ENCODE measurements at places on chromosomes 16 and 17.

DNA sequence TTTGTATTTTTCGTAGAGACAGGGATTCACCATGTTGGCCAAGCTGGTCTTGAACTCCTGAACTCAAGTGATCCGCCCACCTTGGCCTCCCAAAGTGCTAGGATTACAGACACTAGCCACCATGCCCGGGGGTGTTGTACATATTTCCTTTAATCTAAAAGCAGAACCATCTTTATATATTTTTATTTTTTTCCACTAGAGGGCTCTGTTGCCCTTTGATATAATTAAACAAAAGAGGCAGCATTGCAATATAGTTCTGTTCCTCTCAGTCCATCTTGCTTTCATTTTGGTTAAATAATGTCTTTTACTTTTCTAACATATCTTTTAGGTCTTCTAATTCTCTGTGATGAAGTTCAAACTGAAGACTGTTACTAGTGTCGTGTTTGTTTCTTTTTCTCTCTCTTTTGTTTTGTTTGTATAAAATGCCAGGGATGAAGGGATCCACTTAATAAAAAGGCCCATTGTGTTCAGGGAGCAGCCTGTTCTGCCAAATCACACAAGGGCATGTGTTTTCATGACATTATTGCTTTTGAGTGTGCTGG is 23.4 kb downstream of the WWOX start:
- no peak for DNase-seq

DNA sequence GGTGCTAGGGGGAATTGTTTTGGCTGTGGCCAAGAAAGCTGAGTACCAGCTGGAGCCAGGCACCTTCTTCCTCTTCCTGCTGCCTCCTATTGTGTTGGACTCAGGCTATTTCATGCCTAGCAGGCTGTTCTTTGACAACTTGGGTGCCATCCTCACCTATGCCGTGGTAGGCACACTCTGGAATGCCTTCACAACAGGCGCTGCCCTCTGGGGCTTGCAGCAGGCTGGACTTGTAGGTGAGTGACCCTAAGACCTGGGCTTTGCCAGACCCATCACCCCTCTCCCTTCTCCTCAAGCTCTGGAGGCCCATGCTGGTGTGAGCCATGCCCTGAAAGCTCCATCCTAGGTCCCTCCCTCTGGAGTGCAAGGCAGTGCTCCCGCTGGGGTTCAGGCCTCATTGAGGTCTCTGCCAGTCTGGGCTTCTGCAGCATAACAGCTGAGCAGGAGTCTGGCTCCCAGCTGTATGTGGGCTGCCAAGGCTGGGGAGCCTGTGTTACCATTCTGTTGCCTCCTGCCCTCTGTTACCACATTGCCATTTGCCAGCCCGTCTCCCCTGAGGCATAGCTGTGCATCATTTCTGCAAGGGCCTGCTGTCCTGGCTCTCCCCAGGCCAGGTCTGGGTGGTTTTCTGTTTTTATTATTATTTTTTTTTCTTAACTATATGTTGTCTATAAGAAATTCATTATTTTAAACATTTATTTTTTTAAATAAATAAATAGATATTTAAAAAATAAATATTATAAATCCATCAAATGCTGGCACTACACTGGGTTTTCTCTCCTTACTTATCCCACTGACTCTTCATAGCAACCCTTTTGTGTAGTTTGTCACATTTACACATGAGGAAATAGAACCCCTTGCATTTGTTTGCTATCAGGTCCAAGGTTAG is 4.1 kb downstream of the SLC9A5 start:
- DNase-seq, result no peak

DNA sequence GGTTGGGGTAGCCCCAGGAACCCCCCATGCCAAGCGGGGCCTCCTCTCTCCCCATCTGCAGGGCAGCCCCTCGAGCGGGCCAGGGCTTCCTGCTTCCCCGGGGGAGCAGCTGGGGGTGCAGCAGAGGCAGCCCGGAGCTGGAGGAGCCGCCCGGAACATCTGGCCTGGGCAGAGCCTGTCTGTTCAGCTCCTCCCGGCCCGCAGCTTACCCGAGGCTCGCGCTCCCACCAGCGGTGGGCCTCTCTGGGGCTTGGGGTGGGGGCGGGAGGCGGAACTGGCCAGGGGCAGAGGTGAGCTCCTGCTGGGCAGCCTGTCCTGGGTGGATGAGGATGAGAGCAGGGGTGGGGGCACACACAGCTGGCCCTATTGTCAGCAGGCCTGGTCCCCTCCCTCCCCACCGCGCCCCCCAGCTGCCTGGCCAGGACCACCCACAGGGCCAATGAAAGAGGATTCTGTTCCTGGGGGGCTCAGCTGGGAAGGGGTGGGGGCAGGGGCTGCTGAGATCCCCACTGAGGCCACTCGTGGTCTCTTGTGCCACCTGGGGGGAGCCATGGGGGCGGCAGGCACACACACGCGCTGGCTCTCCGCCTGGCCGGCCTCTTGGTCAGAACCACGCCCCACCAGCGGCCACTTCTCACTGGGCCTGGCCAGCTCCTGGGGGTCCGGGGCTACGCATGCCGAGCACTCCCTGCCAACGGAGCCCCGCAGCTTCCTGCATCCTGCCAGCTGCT is 34.7 kb downstream of the BAHCC1 start:
- no peak for DNase-seq

DNA sequence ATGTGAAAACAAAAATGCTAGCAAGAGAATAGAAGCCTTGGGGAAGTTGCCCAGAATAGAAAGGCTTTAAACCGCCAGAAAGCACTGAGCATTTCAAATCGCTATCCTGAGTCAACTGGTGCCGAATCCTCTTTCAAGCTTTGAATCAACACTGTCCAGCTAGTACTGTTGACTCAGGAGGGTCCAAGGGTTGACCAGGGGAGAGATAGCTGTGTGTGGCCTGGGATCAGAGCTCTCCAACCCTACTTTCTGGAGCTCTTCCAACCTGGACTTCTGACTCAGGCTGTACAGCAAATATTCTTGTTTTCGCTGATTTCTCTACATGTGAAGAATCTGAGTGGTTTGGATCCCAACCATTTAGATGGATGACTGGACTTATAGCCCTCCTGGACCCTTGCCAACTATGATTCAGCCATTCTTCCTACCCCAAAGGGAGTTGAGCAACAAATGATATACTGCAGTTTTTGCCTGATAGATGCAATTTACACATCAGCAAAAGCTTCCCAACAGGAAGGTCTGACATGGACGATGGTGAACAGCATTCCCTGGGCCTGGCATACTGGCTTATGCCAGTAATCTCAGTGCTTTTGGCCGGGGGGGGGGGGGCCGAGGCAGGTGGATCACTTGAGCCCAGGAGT is 154.0 kb upstream of the SDK2 start:
- DNase-seq, result no peak

- no peak for DNase-seq
Measured at GRCh38 chr17:39812466-39812865, 51.6 kb downstream of the IKZF3 start.

DNA sequence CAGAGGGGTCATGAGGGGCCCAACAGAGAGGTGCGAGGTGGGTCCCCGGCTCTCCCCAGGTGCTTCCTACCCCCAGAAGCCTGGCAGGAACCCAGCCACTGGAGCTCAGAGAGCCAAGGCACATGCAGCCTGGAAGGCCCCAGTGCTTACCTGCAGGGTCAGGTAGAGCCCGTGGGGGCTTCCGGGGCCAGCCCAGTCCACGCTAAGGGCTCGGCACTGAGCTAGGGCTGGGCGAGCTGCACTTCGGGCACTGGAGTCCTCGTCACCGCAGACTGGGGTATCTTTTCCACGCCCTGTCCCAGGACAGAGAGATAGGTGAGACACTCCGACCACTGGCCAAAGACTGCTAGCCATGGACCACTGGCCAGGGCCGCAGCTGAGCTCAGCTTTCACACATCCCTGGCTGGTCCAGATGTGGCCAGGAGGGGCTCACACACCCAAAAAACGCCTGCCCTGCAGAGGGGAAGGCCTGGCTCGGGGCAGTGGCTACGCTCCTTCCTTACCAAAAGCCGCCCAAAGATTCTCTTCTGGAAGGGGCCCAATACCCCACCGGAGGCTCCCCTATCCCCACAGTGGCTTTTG is 7.4 kb downstream of the KIFC3 start:
- DNase-seq, result no peak

GRCh38 chr17:40264458-40265185 is 23.1 kb upstream of the CDC6 start:
- DNase-seq, result no peak

- DNase-seq, result no peak
Measured at GRCh38 chr16:17241264-17241835, 229.4 kb downstream of the XYLT1 start.

DNA sequence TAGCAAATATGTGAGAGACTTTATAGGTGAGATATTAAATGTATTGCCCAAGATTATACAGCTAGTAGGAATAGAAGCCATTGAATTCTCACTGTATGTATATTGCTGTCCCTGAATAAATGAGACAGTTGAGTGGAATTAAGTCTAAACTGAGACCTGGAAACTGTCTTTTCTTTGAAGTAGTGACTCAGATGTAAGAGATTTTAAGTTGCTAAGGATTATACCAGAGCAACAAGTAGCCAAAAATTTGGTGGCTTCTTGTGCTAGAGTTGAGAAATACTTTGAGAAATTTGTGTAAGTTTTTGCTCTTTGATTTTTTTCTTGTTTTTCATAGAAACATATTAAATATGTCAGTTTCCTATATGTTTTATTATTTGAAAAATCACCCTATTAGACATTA is 58.7 kb downstream of the TANC2 start:
- DNase-seq, result no peak

- no peak for DNase-seq
Measured at GRCh38 chr17:1957037-1957436, 68.1 kb downstream of the RTN4RL1 start.

DNA sequence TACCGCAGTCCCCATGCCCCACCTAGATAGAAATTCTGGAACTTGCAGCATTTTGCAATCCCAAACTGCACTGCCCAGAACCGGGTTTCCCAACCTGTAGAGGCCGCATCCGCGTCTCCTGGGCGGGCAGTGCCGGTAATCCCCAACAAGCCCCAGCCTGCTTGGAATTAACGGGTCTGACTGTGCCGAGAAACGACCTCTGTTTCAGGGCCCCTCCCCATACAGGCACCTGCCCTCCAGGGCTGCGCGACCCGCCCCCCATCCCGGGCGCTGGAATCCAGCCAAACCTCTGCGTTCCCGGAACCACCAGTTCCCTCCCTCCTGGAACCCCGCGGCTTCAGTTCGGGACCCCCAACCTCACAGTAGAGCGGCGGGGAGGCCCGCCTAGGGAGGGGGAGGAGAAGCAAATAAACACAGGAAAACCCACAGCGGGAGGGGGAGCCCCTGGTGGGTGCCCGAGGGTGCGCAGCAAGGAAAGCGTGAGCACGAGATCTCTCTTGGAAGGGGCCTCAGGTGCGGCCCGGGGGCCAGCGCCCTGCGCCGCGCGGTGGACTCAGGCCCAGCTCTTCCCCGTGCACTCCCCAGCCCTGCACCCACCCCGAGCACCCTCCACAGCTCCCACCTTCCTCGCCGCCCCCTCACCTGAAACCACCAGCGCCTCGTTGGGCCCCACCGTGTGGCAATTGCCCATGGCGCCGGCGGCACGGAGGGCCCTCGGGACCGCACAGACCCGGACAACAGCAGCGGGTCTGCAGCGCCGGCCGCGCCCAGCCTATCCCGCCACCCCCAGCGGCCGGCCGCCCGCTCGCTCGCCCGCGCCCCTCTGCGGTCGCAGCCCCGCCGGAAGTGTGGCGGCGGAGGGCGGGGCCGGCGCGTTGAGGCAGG is at the start of gene FLOT2:
Gene FLOT2 (minus strand): TSS at position 850 of the 885 bp plus-strand sequence. CDS start 159 bp downstream, at position 691.
- DNase-seq, result peak; percentile 72

DNA sequence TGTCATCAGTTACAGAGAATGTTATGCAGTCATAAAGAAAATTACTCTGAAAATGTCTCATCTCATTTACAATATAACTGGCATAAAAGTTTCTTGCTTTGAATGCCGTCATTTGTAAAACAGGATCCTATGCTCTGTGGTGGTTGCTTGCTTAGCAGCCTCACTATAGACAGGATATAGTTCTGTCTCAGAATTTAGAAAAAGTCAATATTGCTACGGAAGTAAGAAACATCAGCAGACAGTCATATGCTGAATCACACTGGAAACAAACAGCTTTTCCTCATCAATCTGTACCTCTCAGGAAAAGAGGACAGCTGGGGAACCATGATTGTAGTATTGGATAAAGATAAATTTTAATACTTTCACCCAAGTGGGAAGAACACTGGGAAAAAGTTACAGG is 105.5 kb downstream of the MYO1D start:
- no peak for DNase-seq

GRCh38 chr16:30350134-30350871 is 4.8 kb downstream of the CD2BP2 start:
- no peak for DNase-seq

GRCh38 chr16:4494746-4495490 is 18.7 kb downstream of the HMOX2 start:
- no peak for DNase-seq

GRCh38 chr16:87964049-87964659 is 12.9 kb downstream of the BANP start:
- no peak for DNase-seq

DNA sequence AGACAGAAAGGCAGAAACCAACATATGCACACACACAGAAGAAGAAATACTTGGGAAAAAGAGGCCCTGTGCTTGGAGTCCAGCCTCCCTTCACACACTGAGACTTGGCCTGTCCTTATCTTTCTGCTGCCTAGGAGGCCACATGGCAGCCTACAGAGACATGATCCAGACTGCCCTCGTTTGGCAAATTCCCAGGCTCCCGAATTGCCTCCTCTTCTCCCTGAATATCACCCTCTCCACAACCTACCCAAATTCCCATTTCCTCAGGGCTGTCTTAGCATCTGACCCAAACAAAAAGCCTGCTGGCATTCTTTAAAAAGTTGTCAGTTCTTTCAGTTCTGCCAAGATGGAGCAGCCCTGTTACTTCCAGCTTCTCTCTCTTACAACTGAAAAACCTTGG is 59.8 kb downstream of the DNAH17 start:
- no peak for DNase-seq

DNA sequence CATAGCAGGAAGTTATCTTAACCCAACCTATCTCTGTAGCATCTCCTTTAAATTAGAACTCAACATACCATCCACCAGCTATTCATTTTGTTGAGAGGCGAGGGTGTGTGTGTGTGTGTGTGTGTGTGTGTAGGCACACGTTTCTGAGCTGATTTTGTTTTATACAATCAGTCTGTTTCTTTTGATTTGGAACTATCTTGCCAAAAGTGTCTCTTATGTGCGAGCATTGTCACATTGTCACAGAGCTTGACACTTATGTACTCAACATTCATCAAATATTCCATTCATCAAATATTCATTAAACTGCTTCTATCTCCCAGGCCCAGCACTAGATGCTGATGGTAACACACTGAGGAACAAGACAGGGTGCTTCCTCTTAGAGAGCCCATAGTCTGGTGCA is 180.4 kb downstream of the HAPSTR1 start:
- no peak for DNase-seq

- no peak for DNase-seq
Measured at GRCh38 chr17:40659911-40660310, 5.1 kb downstream of the KRT222 start.

GRCh38 chr17:39617446-39618245 is 9.1 kb upstream of the PPP1R1B start:
- DNase-seq, result no peak

- no peak for DNase-seq
Measured at GRCh38 chr16:48354877-48355855, 30.0 kb downstream of the SIAH1 start.

GRCh38 chr17:623121-623520 is 91.5 kb downstream of the VPS53 start:
- no peak for DNase-seq

GRCh38 chr17:31586946-31587345 is 195.5 kb downstream of the RAB11FIP4 start:
- DNase-seq, result no peak
